Thoracic aorta (tissue), 2 donors: ENCODE measurements at places on chromosomes 16 and 17. TPM values are rescaled to one million over a fixed set of nuclear protein-coding genes. Genes with fewer than 3 reads are reported as not detected.

DNA sequence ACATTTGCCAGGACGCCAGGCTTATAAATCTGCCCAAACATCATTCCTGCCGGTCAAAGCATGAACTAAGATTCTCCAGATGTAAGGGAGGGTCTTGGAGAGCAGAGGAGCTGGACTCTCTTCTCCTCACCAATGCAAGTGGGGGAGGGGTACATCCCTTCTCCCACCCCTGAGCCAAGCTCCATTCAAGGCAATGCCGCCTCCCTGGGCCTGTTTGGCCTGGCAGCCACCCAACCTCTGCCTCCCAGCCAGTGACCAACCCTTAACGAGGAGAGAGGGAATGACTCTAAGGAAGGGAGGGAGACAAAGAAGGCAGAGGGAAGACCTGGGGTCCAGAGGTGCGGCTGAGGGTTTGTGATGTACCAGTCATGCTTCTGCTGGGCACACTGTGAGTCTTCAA is 13.8 kb downstream of the C17orf50 start:
- no peaks in the 10 kb centered on the region for H3K27me3 ChIP-seq
- no peaks in the 10 kb centered on the region for H3K36me3 ChIP-seq
- H3K4me3 ChIP-seq = peak overlapping the region; percentile 58
- peak overlapping the region; percentile 87 for H3K27ac ChIP-seq
- H3K4me1 ChIP-seq = peaks cover 32% of the 10 kb centered on the region

DNA sequence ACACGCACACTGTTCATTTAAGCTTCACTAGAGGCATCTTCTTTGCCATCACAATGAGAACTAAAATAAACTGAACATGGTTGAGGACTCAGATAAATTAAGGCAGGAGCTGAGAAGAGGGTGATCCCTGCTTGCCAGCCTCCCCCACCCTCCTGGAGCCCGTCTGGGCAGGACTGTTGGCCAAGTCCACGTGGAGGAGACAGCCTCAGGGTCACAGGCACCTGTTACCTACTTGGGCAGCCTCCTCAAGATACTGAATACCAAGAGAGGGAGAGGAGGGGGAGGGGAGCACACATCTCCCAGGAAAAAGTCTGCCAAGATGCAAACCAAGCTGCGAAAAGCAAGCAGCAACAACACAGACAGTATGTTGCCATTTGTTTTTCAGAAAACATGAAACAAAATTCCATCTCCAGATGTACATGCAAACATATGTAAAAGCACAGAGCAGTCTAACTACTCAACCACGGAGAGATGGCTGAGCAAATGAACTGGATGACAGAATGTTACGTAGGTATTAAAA is 67.4 kb downstream of the SLC39A11 start:
- no peak overlapping the region for H3K4me3 ChIP-seq
- H3K4me1 ChIP-seq = no peaks in the 10 kb centered on the region
- DNase-seq = no peak

DNA sequence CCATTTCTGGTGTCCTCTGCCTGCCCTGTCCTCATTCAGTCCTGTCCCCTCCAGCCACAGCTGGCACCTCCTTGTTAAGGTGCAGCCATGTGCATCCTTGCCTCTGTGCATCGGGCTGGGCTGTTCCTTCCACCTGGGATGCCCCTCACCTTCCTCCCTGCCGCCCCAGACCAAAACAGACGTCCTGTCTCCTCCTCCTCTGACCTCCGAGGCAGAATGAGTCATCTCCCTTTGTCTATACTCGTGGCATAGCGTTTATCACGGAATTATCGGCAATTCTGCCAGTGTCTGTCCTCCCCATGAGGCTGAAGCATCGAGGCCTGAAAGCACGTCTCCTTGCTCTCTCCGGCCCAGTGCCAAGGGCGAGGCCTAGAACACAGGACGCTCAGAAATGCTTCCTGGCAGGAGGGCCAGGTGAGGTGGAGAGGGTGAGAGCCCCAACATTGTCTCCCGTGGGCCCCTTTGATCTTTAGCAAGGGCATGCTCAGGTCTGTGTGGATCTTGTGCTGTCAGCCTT is 4.6 kb downstream of the RAI1 start:
- no peaks in the 10 kb centered on the region for H3K36me3 ChIP-seq
- peaks cover 8% of the 10 kb centered on the region for H3K4me1 ChIP-seq
- H3K27ac ChIP-seq = no peak overlapping the region
- H3K27me3 ChIP-seq = no peaks in the 10 kb centered on the region
- no peak for DNase-seq

DNA sequence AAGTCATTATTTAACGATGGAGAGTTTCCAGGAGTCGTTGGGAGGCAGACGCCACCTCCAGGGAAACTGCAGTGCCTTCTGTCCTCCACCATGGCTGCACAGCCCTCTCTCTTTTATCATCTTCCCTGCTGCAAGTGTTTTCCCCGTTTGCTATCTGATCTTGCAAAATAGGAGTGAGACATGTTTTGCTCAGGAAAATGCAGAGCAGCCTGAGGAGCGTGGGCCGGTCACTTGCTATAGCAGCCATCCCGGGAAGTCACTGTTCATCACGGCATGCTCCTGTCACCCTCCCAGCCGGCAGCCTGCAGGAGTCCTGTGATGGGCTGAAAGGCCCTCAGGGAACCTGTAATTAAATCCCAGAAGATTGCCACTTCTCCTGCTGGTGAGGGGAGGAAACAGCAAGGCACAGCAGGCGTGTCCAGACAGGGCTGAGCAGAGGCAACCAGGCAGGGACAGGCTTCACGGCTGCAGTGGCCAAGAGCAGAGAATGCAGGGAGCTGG is 143.1 kb downstream of the GSG1L start:
- H3K27me3 ChIP-seq = no peaks in the 10 kb centered on the region
- no peaks in the 10 kb centered on the region for H3K36me3 ChIP-seq
- DNase-seq = no peak

- H3K4me3 ChIP-seq = no peak overlapping the region
- no peak for DNase-seq
- no peak overlapping the region for H3K27ac ChIP-seq
- no peaks in the 10 kb centered on the region for H3K27me3 ChIP-seq
- peaks cover 15% of the 10 kb centered on the region for H3K4me1 ChIP-seq
- no peaks in the 10 kb centered on the region for H3K36me3 ChIP-seq
Measured at GRCh38 chr16:2465653-2466415, 5.3 kb upstream of the NTN3 start.

DNA sequence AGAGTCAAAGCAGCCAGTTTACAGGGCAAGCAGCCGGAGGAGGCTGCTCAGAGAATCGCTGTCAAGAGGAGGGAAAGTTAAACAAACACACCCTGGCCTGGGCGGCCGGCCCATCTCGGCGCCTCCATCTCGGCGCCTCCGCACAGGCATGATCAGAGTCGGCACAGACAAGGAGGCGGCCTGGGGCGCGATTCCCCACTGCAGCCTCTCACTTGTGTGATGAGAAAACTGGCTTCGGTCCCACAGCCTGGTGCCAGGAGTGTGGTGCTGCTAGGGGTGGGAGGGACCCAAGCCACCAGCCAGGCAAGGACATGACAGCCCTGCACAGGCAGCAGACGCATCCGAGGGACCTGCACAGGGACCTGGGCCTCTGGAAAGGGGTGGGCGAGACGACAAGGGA is 17.7 kb downstream of the SLC38A10 start:
- DNase-seq = no peak
- no peaks in the 10 kb centered on the region for H3K27me3 ChIP-seq
- H3K27ac ChIP-seq = no peak overlapping the region
- H3K36me3 ChIP-seq = peaks cover 55% of the 10 kb centered on the region

DNA sequence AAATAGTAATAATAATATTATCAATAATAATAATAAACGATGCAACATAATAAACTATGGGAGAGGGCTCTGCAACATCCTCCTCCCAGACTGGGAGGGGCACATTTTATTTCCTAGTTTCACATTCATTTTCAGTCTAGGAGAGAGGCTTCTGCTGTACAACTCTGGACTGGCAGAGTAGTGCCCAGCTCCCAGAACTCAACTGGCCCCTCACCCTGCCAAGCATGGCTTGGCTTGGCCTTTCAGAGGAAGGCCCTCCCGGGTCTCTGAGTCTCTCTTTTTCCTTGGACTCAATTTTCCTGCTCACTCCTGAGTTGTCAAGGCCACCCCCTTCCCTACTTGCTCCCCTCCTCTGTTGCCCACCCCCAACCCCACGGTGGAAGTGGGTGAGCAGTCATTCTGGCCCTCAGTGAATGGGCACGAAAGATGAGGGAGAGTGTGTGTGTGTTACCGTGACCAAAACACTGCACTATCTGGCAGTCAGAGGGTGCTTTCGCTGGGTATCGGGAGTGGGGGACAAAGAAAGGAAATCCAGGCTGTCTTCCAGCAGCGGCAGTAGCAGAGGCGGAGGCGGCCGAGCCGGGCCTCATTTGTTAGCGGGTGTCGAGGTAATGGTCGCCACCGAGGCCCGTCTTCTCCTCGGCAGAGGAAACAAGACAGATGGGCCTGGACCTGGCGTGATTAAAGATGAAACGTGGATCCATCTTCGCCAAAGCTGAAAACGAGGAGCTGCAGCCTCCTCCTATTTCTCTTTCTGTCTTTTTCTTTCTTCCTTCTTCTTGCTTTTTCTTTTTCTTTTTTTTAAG is 2.3 kb downstream of the HOXB4 start:
- peaks cover 32% of the 10 kb centered on the region for H3K4me1 ChIP-seq
- H3K36me3 ChIP-seq = no peaks in the 10 kb centered on the region
- no peak for DNase-seq
- H3K27ac ChIP-seq = peak overlapping the region; percentile 89

- no peak overlapping the region for H3K4me3 ChIP-seq
- H3K27ac ChIP-seq = no peak overlapping the region
Measured at GRCh38 chr17:81115749-81116464, 49.4 kb upstream of the PVALEF start.

DNA sequence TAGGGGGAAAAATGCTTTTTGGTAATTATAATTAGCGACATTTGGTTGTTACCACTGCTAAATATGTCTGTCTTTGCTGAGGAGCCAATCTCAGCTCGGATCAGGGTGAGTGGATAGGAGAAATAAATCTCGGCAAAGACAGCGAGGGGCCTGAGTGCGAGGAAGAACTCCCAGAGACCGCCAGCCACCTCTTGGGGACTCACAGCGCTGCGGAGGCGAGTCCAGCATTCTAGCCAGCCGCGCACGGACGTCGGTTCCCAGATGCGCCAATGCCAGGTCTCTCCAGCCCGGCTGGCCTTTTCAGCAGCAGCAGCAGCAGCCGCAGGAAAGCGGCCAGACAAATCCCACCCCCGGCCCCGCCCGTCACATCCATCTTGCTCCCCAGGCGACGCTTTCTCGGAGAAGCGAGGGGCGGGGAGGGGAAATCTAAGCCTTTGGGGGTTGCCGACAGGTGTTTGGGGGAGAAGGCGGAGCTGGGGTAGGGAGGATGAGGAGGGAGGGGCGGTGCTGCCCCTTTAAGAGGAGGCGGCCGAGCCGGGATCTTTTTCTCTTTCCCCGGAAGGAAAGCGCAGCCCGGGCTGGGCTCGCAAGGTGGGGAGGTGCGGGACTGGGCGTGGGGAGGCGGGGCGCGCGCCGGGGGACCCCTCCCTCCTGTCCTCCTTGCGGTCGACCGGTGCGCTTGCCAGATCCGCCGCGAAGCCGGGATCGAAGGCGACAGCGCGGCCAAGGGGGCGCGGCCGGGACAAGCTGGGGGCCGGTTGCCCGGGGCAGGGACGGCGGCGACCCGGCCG is at the start of gene ITGA3:
ITGA3 (plus strand) TSS at position 685 of the 791 bp plus-strand sequence. CDS start 330 bp downstream, outside the sequence.
- no peaks in the 10 kb centered on the region for H3K36me3 ChIP-seq
- H3K4me1 ChIP-seq = peaks cover 62% of the 10 kb centered on the region
- no peaks in the 10 kb centered on the region for H3K27me3 ChIP-seq
- peak within 1 kb of the TSS; percentile 79 for H3K4me3 ChIP-seq
- peak within 1 kb of the TSS; percentile 96 for H3K27ac ChIP-seq

- no peaks in the 10 kb centered on the region for H3K36me3 ChIP-seq
- no peak overlapping the region for H3K4me3 ChIP-seq
- no peaks in the 10 kb centered on the region for H3K4me1 ChIP-seq
- no peak for DNase-seq
Measured at GRCh38 chr16:82845116-82845515, 218.3 kb downstream of the CDH13 start.

The EFCAB13 gene
- 8.1 TPM for total RNA-seq

The DLX3 gene
- not detected for total RNA-seq
